LHCN-M2 (cell line): ENCODE measurements at places on chromosomes 5 and 9. TPM values are rescaled to one million over a fixed set of nuclear protein-coding genes. Genes with fewer than 3 reads are reported as not detected.

DNA sequence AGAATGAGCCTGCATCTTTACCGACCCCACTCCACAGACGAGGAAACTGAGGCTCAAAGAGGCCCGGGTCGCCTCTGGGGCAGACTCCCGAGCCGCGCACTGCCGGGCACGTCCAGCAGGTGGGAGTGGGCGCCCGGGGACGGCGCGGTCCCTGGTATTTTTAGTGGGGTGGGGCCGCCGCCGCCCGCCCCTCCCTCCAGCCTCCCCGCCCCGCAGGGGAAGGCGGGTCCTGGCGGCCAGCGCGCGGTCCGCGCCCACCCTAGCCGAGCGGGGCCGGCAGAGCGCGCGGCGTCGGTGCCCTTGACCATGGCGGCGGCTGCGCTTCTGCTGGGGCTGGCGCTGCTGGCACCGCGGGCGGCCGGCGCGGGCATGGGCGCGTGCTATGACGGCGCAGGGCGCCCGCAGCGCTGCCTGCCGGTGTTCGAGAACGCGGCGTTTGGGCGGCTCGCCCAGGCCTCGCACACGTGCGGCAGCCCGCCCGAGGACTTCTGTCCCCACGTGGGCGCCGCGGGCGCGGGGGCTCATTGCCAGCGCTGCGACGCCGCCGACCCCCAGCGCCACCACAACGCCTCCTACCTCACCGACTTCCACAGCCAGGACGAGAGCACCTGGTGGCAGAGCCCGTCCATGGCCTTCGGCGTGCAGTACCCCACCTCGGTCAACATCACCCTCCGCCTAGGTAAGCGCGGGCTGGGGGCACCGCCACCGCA, at the start of gene LAMC3:
TSS of gene LAMC3 (plus strand) at position 266 of the 710 bp plus-strand sequence. CDS start at position 307, 41 bp downstream.
- no peak for DNase-seq

DNA sequence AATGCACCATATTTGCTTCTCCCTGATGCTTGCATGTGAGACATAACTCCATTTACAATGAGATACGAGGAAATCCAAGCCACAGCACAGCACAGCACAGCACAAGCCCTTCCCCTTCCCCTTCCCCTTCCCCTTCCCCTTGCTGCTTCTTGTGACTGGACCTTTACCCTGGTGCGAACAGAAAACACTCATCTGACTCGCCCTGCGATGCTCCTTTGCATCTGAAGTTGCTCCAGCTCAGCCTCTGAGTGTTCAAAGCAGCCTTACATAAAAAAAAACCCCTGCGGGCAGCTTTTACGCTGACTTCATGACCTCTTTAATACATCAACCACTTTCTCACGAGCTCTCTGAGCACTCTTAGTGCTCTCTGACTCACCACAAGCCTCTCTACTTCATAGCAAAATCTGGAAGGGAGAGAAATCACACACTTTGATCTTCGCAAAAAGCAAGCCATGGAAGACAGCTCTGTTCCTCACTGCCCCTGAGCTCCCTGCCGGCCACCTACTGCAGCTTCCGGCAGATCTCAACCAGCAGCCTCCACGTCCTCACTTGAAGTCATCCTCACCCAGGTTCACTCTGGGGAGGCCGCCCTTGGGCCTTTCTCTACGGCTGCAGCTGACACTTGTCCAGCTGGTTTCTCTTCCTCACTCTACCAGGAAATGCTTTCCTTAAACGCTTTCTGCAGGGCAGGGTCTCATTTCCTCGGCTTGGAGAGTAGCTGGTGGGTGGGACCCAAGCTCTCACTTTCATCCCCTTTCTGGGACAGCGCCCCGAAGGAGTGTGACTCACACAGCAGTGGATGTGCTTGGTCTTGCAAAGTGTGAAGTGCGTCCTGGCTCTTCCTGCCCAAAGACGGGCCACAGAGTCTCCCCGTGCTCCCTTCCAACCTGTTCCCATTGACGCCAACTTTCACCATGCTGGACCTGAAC, 5.3 kb downstream of the SLC34A1 start:
- peak; percentile 80 for DNase-seq

The ADAMTS12 gene
- total RNA-seq = 8.2 and 11.6 TPM in 2 replicates

GRCh38 chr5:123881759-123882244, 369.8 kb downstream of the CSNK1G3 start:
- peak; percentile 19 for DNase-seq

- no peak for DNase-seq
These were observed 13.6 kb downstream of the CPEB4 start for GRCh38 chr5:173901705-173902104.

DNA sequence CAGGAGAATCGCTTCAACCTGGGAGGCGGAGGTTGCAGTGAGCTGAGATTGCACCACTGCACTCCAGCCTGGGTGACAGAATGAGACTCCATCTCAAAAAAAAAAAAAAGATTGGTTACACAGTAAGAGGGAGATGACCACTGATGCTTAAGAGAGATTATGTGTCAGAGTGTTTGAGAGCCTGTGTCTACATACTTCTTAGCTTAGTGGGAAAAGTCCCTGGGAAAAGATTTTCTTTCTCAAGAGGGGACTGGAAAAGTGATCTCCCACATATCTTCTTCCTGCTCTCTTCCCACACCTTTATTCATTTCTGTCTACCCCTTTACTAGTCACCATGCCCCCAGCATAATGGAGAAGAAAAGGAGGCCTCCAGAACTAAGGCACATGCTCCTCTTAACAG, 55.2 kb downstream of the MCTP1 start:
- no peak for DNase-seq

GRCh38 chr5:115840873-115841272, 492 bp downstream of the ATG12 start:
- DNase-seq = no peak

DNA sequence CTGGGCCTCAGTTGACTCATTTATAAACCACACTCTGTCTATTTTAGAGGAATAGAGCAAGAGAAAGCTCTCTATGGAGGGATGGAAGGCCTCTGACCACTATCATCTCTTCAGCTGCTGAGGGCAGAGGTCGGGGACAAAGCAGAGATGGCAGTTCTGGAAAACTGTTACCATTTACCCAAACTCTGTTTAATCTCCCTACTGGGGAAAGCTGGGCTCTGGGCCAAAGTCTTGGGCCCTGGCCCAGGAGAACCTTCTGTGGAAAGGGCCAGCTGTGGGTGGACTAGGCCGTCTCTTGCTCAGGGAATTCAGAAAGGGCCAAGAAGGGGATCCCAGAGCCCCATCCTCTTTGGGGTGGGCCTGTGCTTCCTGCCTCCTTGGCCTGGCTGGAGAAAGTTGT, 100.0 kb downstream of the PSD2 start:
- DNase-seq = no peak

GRCh38 chr5:137605411-137605810, 106.3 kb upstream of the SPOCK1 start:
- DNase-seq = no peak

DNA sequence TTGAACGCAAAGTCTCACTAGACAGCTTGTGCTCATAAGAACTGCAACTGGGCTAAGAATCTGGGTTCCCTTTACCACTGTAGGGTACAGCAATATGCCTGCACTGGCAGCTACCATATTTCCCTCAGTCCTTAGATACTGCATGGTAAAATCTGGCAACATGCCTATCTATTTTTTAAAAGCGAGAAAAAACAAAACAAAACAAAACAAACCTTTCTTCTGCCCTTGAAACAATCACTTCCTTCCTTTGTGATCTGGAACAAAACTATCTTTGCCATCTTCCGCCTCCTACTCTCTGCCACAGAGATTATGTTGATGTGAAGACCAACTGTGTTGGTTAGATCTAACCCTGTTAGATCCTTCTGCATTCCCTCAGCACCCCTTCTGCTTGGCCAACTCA, 242.9 kb downstream of the EBF1 start:
- DNase-seq = no peak

The QRFP gene
- total RNA-seq = not detected in 2 replicates

- DNase-seq = no peak
These were observed at the start of gene C9orf152 for GRCh38 chr9:110208031-110208430. Gene C9orf152 (minus strand): TSS chr9:110208159. CDS start chr9:110207579, 580 bp downstream.

The TAF11L11 gene
- total RNA-seq = not detected in 2 replicates

DNA sequence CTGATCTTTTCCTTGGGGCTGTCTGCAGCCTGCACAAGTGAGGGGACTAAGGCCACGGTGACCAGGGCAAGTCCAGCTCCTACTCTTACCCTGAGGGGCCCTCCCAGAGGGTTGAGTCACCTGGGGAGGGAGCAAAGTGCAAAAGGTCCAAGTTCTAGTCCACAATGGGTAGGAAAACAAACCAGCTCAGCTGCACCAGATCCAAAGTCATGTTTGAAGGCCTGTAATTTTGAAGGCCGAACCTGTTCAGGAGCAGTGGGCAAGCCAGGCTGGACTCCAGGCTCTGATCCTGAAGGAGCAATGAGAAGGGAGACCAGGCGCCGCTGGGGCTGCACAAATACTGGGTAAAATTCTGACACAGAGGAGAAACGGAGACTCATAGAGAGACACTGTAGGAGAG, 15.8 kb upstream of the TCF7 start:
- no peak for DNase-seq

GRCh38 chr9:19269582-19269981, 39.1 kb downstream of the DENND4C start:
- no peak for DNase-seq

DNA sequence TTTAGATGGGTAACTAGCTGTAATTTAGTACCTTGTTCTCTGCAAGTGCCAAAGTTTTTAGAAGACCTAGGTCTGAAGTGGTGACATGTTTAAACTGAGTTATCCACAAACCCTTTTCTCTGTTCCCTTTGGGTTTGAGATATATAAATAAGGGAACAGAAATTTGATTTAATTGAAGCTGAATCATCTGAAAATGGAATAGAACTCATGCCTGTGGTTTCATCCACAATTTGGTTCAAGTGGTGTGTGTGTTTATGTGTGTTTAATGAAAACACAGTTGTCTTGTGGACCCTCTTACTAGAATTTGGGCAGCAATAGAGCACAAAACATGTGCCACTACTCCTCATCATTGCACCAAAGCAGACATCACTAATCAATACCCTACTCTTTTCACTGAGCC, 216.9 kb downstream of the GLIS3 start:
- no peak for DNase-seq

The PPIC gene
- total RNA-seq = 17.2 and 20.3 TPM in 2 replicates

DNA sequence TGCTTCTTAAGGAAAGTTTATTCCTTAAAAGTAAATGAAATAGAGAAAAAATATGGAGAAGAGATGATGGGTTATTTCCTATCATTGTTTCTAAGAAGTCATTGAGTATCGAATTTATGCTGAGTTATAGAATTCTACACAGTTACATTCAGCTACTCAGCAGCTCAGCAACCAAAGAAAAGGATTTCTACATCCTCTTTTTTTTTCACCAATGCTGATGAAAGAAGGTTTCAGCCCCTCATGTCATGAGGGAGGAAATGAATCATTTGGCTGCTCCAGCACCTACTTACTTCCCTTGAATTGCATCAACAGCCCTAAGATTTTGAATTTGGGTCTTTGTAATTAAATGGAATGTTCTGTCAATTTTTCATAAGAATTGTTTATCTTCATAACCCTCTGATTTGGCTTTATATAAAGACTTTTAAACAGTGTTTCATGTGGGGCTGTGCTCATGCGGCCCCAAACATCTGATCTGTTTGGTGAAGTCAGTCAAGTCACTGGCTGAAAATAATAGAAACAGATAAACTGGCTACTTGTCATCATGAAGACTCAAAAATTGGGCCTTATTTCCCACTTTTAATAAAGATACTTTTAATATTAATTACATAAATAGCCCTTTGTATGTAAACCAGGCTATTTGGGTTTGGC, 18.5 kb upstream of the SNX2 start:
- DNase-seq = peak; percentile 58

DNA sequence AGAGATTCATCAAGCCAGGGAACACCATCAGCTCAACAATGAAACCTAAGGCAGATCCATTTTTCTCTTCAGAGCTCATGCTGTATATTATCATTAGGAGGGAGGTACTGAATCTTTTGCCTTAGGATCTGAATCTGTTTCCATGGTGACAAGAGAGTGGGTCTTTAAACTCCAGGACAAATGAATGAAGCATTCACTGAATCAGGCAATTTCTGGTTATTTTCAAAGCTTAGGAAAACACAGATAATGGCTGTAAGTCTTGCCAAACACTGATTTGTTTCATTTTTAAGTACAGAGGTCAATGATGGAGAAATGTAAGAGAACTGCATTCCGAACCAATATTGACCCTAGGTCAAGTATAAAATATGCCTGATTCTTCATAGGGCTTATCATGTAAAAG, 84.9 kb downstream of the GNA14 start:
- DNase-seq = no peak

The PCDHA5 gene
- not detected in 2 replicates for total RNA-seq

GRCh38 chr5:132086277-132086794, 12.7 kb downstream of the CSF2 start:
- DNase-seq = peak; percentile 94

DNA sequence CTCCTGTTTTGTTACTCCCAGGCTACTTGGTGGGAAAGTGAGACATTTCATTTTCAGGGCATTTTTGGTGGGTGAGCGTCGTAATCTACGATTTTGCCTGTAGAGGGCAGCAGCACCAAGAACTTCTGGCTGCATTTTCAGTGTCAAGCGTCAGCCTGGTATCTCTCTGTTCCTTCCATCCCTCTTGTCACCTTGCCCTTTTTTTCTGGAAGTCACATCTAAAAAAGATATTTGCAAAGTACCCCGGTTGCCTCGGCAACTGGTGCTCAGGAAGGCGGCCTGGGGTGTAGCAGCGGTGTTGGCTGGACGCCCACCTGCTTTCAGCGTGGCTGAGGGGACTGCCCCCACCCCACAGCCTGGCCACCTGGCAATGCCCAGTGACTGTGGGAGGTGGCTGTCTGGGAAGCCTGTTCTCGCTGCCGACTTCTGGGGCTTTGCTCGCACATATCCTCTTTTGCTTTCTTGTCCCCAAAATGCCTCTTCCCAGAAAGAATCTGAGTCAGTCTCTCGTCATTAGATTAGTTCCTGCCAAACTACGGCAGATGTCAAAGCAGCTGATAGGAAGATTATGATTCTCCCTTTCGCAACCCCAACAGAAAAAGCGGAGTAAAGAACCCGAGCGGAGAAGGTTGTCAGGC, 84.5 kb downstream of the ACER2 start:
- peak; percentile 91 for DNase-seq

GRCh38 chr5:155471027-155471426, 457.5 kb downstream of the KIF4B start:
- no peak for DNase-seq

- no peak for DNase-seq
These were observed 9.4 kb downstream of the SLC38A9 start for GRCh38 chr5:55702598-55703345.

DNA sequence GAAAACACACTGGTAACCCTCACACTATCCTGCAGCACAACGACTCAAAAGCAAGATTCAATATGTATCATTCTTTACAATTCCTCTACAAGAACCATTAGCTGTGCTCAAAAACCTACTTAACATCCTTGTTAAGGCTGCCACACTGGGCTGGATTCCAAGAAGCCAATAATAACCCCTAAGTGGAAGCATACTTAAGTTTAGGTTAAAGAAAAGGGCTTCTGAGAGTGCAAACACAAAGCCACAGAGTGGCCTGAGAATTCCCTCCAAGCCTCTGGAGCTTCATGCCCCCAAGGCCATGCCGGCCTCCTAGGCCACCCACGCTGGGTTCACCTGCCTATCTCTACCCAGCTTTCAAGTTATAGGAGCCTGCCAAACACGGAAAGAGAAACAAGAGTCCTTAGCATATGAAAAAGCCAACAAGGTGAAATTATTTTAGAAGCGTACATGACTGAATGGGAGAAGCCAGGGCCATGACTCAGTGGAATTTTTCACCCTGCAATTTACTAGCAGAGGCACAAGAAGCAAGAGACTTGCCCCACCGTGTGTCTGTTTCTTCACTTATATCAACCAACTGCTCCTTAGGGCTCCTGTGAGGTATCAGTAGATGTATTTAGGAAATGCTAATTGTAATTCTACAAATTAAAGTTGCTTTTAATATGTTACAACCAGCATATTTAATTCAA, 293.0 kb downstream of the SPOCK1 start:
- DNase-seq = no peak
